Osteocyte (in vitro differentiated cells): ENCODE measurements at places on chromosomes 4 and X. TPM values are rescaled to one million over a fixed set of nuclear protein-coding genes. Genes with fewer than 3 reads are reported as not detected.

Gene RAB41
- not detected in 2 replicates for total RNA-seq

Gene FANCB
- total RNA-seq: 2.9 and 4.2 TPM in 2 replicates

GRCh38 chr4:183986971-183987946, 82.2 kb downstream of the STOX2 start:
- H3K27me3 ChIP-seq: no peaks in the 10 kb centered on the region
- peaks cover 2% of the 10 kb centered on the region for H3K4me1 ChIP-seq
- no peak overlapping the region for H3K27ac ChIP-seq
- no peak overlapping the region for H3K4me3 ChIP-seq
- H3K36me3 ChIP-seq: no peaks in the 10 kb centered on the region
- DNase-seq: no peak

DNA sequence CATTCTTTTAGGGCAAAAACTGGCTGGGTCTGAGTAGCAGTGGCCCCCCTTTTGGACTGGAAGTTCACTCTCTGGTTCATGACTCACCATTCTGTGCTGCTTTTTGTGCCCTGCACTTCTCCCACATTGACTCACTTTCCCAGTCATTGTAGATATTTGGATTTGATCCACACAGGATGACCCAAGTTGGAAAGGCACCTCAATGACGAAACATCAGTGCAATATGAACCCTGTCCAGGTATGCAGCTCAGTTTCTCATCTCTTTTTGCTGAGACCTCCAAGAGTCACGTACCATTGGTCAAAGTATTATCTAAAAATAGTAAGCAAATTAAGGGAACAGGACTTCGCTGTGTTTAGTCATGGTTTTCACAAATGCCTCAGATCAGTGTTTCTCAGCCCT, 92.7 kb downstream of the CBLL2 start:
- H3K4me3 ChIP-seq: no peak overlapping the region
- peaks cover 2% of the 10 kb centered on the region for H3K27me3 ChIP-seq
- DNase-seq: no peak
- H3K36me3 ChIP-seq: no peaks in the 10 kb centered on the region

Gene EMCN
- 3.3 and 4.1 TPM in 2 replicates for total RNA-seq

- peaks cover 28% of the 10 kb centered on the region for H3K4me1 ChIP-seq
- no peaks in the 10 kb centered on the region for H3K36me3 ChIP-seq
- DNase-seq: no peak
- no peaks in the 10 kb centered on the region for H3K27me3 ChIP-seq
- no peak overlapping the region for H3K4me3 ChIP-seq
These were observed 32.0 kb upstream of the KIAA0232 start for GRCh38 chr4:6750286-6751221.

Gene TCEANC
- 3.6 and 4.7 TPM in 2 replicates for total RNA-seq

- no peak for DNase-seq
- no peaks in the 10 kb centered on the region for H3K27me3 ChIP-seq
- peaks cover 63% of the 10 kb centered on the region for H3K4me1 ChIP-seq
- no peaks in the 10 kb centered on the region for H3K36me3 ChIP-seq
- H3K27ac ChIP-seq: peak overlapping the region; percentile 72
- H3K4me3 ChIP-seq: peak overlapping the region; percentile 45
These were observed 6.8 kb upstream of the BCOR start for GRCh38 chrX:40104630-40104984.

DNA sequence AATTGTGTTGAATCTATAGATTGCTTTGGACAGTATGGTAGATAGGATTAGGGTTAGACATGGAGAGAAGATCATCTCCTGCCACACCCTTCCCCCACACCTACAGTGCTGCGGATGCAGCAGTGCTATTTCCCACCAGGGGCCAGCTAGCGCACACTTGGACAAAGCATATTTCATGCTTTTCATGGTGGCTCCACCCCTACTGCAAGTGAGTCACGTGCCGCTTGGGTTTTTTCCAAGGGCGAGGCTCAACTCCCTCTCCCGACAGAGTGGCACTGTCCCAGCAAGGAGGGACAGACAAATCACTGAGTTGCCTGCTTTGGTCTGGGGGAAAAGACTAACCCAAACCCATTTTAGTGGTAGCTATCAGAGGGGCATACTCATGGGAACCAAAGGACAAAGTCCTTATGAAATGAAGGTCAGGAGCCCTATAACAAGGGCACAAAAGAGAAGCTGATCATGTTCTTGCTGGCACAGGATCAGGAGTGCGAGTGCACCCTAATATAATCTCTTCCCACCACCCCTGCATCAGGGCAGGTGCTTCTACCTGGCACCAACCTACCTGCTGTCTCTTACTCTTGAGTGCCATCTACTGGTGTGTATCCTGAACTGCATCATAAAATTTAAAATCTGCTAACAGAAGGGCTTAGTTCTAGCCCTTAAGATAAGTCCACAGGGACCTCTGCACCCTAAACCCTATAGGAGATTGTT, 55.1 kb upstream of the PGAM4 start:
- peaks cover 2% of the 10 kb centered on the region for H3K4me1 ChIP-seq
- H3K4me3 ChIP-seq: no peak overlapping the region
- no peaks in the 10 kb centered on the region for H3K27me3 ChIP-seq
- peaks cover 6% of the 10 kb centered on the region for H3K36me3 ChIP-seq
- no peak overlapping the region for H3K27ac ChIP-seq
- DNase-seq: no peak

- peak within 1 kb of the TSS; percentile 82 for H3K4me3 ChIP-seq
- peak within 1 kb of the TSS; percentile 50 for H3K27ac ChIP-seq
- peaks cover 41% of the 10 kb centered on the region for H3K4me1 ChIP-seq
- DNase-seq: no peak
These were observed at the start of gene LEF1 for GRCh38 chr4:108168671-108169523. Gene LEF1 (minus strand): TSS chr4:108168932. CDS start chr4:108167767, 1,165 bp downstream.

DNA sequence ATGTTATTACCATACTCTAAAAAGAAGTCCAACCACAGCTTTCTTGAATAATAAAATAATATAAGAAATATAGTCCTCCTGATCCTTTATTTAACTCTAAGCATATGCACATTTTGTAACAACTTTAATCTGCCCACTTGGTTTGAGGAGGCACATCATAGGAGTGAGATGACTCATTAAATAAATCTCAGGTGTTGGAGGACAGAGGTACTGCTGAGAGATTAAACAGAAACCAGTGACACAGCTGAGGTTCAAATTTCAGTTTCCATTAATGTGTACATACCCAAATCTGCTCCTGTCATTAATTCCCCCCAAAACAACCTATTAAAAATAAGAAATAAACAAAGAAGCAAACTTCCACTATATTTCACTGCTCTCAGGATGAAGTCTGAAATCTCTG, 211.0 kb downstream of the KCTD8 start:
- H3K4me1 ChIP-seq: no peaks in the 10 kb centered on the region
- no peaks in the 10 kb centered on the region for H3K27me3 ChIP-seq
- no peak overlapping the region for H3K27ac ChIP-seq
- no peak overlapping the region for H3K4me3 ChIP-seq

Gene JCHAIN
- not detected in 2 replicates for total RNA-seq

Gene TXLNG
- total RNA-seq: 13.9 and 14.7 TPM in 2 replicates

Gene DLG3
- 9.7 and 12.5 TPM in 2 replicates for total RNA-seq

DNA sequence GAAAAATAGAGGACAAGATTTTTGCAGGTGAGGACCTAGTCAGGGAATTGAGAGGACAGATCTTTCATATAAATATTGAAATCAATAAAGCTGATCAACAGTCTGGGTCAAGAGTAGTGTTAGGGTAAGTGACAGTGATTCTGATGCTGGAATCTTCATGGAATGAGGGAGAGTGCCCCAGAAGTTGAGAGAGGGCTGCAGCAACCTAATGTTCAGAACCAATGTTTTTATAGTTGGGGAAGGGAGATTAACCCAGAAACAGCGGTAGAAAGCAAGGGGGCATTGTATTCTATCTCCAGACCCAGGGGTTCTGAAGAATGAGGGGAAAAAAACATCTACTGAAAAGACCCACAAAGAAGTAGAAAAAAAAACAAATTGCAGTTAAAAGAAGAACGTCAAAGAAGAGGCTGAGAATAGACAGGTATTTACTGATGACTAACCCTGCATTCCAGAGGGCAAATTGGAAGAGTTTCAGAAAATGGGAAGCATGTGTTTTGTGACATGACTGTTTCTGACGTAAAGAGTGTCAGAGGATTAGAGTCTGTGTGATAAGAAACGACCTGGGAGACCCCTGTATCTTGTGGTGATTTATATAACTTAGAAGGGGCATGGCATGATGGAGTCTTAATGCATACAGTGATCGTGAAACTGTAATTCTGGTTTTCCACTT, 819.6 kb upstream of the EPHA5 start:
- H3K27me3 ChIP-seq: no peaks in the 10 kb centered on the region
- H3K36me3 ChIP-seq: no peaks in the 10 kb centered on the region
- H3K4me1 ChIP-seq: peaks cover 13% of the 10 kb centered on the region

GRCh38 chr4:7854697-7855370, 84.8 kb downstream of the AFAP1 start:
- peaks cover 46% of the 10 kb centered on the region for H3K4me1 ChIP-seq
- peaks cover 33% of the 10 kb centered on the region for H3K36me3 ChIP-seq
- no peak for DNase-seq
- H3K27ac ChIP-seq: peak overlapping the region; percentile 31

Gene SLC34A2
- total RNA-seq: not detected in 2 replicates

DNA sequence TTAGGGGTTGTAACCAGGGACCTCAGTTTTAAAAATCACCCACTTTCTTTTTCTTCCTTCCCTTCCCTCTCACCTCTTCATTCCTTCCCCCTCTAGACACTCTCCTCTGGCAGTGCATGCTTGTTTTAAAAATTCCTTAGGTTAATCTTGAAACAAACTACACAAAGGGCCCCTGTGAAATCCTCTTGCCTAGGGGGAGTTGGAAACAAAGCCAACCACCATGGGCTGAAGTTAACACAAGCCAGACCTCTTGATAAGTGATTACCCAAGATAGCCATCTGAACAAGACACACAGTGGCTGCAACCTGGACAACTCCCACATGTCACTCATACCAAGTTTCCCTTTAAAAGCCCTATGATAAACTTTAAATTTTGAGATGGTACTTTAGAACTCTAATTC, 68.9 kb downstream of the TENT5D start:
- no peaks in the 10 kb centered on the region for H3K36me3 ChIP-seq
- H3K4me3 ChIP-seq: no peak overlapping the region
- no peak overlapping the region for H3K27ac ChIP-seq
- H3K4me1 ChIP-seq: no peaks in the 10 kb centered on the region
- DNase-seq: no peak
